ENCODE measurements at places on chromosomes 5 and 9.

DNA sequence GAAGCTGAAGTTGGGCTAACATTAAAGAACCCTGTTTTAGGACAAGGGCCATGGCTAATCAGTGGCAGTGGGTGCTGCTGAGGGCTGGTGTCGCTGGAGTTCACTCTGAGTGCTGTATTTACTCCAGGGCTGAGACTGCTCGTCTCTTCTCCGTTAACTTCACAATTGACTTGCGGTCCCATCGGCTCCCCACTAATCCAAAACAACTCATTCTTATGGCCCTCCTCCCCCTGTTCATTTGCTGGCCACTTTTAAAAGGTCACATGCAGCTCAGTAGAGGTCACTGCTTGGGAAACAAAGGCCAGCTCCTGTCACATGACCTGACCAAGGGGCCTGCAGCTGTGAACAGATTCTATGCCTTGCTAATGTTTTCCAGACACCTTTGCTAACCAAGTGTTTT lies 38.4 kb downstream of the PTCH1 start:
- no peak for DNase-seq

DNA sequence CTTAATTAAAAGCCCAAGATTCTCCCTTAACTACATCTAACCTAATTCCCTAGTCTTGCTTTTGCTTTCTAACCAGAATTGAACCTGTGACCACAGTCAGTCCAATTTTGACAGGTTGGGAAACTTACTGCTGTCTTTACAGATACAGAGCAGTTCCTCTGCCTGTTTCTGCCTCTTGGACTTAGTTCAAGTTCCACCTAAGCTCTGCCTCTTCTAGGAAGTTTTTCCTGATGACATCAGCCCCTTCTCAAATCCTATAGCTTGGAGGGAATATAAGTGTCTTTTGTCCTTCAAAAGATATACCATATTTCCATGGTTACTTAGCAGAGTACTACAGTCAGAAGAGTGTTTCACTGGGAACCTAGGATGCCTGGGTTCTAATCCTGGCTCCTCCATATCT lies 31.7 kb downstream of the BRINP1 start:
- no peak for DNase-seq

DNA sequence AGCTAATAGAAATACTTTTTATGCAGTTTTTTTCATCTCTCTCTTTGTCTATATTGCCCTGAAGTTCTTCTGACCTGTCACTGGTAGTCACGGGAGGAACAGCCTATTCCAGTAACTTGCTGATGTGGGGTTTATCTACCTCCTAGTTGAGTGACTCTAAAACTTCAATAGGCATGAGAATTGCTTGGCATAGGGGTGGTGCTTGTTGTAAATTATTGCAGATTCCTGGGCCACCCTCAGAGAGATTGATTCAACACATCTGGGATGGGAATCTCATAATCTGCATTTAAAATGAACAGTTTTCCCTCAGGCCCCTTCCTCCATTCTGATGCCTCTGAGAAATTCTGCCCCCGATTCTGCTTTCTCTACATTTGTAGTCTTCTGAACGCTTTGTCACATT lies 184.4 kb downstream of the ARHGEF28 start:
- DNase-seq = no peak

GRCh38 chr5:95114305-95114704 lies 170.6 kb downstream of the MCTP1 start:
- DNase-seq = no peak
